Right atrium auricular region (tissue), 2 donors: ENCODE measurements at places on chromosomes 3 and 15. TPM values are rescaled to one million over a fixed set of nuclear protein-coding genes. Genes with fewer than 3 reads are reported as not detected.

Gene HACD3
- total RNA-seq: 15.3 TPM

Gene PP2D1
- not detected for total RNA-seq

Gene C15orf61
- 7.0 TPM for total RNA-seq

Gene TNFAIP8L3
- total RNA-seq: 1.2 TPM

Gene GOLGA6L10
- total RNA-seq: 0.35 TPM
